Activated CD4-positive, alpha-beta T cell treated with anti-CD3 and anti-CD28 coated beads for 36 hours (primary cell): ENCODE measurements at places on chromosomes 6 and 20. TPM values are rescaled to one million over a fixed set of nuclear protein-coding genes. Genes with fewer than 3 reads are reported as not detected.

The HECA gene
- total RNA-seq: 63.4 TPM

The DAAM2 gene
- total RNA-seq: not detected

The COL21A1 gene
- total RNA-seq: not detected

- no peaks in the 10 kb centered on the region for H3K27me3 ChIP-seq
- H3K27ac ChIP-seq: peak overlapping the region; percentile 70
- peak; percentile 44 for DNase-seq
- H3K36me3 ChIP-seq: peaks cover 4% of the 10 kb centered on the region
Measured at GRCh38 chr6:155333414-155333813, 19.1 kb upstream of the TFB1M start.

GRCh38 chr6:22082218-22082617 is 214.6 kb downstream of the PRL start:
- H3K36me3 ChIP-seq: no peaks in the 10 kb centered on the region
- no peaks in the 10 kb centered on the region for H3K4me1 ChIP-seq
- H3K27ac ChIP-seq: no peak overlapping the region
- DNase-seq: no peak

DNA sequence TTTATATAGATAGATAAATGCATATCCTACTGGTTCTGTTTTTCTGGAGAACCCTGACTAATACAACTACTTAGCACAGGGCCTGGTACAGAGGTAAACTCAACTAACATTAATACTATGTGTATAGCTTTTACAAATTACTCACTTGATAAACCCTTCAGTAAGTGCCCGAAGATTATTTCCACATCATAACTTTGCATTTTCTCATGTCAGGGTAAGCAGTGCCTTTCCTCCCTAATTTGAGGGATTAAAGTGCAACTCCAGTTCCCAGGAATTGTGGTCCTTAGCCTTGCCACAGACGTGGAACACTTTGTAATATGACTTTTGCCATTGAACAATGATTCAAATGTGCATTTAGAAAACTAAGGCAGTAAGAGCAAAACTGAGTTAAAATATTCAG is 147.5 kb upstream of the SMLR1 start:
- H3K27ac ChIP-seq: no peak overlapping the region
- H3K27me3 ChIP-seq: no peaks in the 10 kb centered on the region
- peaks cover 2% of the 10 kb centered on the region for H3K36me3 ChIP-seq
- no peak overlapping the region for H3K4me3 ChIP-seq
- DNase-seq: no peak

GRCh38 chr6:164183556-164184123 is 769.1 kb downstream of the QKI start:
- H3K36me3 ChIP-seq: no peaks in the 10 kb centered on the region
- no peak for DNase-seq
- no peaks in the 10 kb centered on the region for H3K4me1 ChIP-seq
- H3K4me3 ChIP-seq: no peak overlapping the region

DNA sequence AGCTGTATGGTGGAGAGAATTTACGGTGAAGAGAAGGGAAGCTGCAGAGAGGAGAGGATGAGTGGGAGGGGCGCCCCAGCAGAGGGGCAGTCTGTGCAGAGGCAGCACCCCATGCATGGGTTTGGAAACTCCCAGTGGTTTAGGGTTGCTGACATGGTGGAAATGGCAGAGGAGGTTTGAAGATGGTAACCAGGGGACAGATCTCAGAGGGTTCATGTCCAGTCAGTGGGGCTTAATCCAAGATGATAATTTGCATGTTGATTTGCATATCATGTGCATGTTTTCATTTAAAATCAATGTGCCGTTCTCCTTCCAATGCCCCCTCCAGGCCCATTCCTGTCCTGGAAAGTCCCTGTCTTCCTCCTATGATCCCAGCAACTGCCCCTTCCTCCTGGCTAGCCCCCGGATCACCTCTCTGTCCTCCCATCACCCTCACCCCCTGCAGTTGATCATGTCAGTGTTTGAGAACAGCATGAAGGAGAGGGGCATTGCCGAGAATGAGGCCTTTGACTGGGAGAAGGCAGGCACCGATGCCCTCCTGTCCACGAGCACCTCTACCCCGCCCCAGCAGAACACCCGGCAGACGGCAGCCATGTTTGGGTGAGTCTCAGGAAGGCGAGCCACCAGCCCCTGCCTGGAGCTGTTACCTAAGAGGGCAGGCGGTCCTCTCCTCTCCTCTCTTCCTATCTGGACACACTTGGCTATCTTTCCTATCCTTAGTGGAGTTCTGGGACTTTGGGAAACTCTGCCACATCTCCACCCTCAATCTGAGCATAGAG is 14.3 kb downstream of the TTBK1 start:
- peak; percentile 39 for DNase-seq
- H3K4me3 ChIP-seq: no peak overlapping the region
- H3K36me3 ChIP-seq: no peaks in the 10 kb centered on the region
- H3K4me1 ChIP-seq: peaks cover 13% of the 10 kb centered on the region
- H3K27ac ChIP-seq: no peak overlapping the region
